ENCODE measurements at places on chromosomes 1 and 21.

GRCh38 chr1:195241066-195241465 lies 1367.2 kb downstream of the KCNT2 start:
- DNase-seq = no peak

GRCh38 chr1:109661391-109661790 lies 5.5 kb downstream of the GSTM4 start:
- no peak for DNase-seq

- DNase-seq = peak; percentile 36
Observed at GRCh38 chr1:27116697-27117096, 38.2 kb downstream of the SLC9A1 start.

- no peak for DNase-seq
Observed at GRCh38 chr1:200298242-200298641, 111.6 kb downstream of the ZNF281 start.

DNA sequence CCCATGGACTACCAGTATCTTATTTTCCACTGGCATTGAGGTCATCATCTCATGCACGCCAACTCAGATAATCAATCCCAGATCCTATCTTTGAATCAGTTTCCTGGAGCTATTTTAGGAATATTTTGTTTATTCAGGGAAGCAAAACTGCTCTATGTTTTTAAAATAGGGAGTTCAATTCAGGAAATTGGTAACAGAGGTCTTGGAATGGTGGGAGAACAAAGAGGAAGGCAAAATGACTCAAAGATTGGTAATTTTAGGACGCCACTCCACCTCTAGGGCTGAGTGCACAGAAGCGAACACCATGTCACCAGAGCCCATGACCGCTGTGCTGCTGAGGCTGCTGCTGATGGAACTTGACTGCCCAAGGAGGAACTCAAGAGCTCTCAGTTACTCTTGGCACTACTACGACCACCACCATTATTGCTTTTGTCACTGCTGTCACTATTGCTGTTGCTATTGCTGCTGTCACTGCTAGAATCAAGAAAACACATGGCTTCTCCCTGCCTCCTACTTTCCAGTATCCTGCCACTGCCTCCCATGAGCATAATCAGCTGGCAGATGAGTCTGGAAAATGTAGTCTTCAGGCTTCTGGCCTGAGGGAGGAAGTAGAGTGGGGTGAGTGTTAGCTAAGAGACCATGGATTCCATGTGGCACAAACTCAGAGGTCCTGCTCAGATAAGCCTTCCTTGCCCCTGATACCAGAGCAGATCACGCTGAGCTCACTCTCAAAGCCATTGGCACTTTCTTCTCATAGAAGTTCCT lies 71.6 kb upstream of the CNIH3 start:
- DNase-seq = no peak

GRCh38 chr1:54965624-54966340 lies 14.6 kb upstream of the TMEM61 start:
- DNase-seq = peak; percentile 49

GRCh38 chr1:212367474-212368072 lies 47.1 kb downstream of the PACC1 start:
- no peak for DNase-seq

GRCh38 chr1:242530761-242531160 lies 6.3 kb upstream of the PLD5 start:
- no peak for DNase-seq

DNA sequence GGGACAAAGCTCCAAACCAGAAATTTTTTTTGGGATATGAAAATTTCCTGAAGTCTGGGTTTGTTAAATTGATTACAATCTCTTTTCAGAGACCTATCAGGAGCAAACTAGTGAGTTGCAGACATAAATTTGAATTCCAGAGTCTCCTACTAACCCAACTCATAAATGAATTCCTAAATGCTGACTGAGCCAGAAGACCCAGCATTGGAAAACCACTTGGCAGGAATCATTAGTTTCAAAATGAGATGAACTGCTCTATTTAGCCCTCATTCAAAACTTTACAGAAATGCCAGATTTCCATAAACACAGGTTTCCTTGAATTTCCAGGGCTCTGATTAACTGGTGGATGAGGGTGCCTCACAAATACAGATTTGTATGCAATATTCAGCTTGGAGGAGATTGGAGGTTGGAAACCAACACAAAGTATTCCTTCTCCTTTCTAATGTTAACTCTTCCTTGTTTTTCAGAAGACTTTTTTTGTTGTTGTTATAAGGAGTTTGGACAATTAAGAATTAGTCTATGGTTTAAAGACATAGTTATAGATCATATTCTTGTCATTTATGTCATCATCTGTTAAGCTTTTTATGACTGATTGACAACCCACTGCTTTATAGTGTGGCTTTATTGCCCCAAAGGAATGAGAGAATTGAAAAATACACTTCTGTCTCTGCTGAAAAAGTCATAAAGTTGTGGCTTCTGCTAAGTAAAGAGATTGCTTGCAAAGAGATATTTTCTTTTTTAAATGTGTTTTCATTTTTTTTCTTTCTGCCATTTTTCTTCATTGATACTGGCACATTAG lies 222.8 kb downstream of the HLX start:
- DNase-seq = no peak

Measured in hematopoietic multipotent progenitor cell treated with erythropoietin and hydrocortisone succinate and interleukin-3 and kit ligand, for 8 days (in vitro differentiated cells).